ENCODE measurements at places on chromosomes 1 and 21.
A peak's percentile ranks its signal among the peaks of the same experiment; 100 is the strongest.

GRCh38 chr21:27677546-27677945 lies 710.7 kb upstream of the ADAMTS5 start:
- no peak for DNase-seq

- DNase-seq = no peak
Measured at GRCh38 chr1:99886841-99887240, 36.7 kb downstream of the AGL start.

DNA sequence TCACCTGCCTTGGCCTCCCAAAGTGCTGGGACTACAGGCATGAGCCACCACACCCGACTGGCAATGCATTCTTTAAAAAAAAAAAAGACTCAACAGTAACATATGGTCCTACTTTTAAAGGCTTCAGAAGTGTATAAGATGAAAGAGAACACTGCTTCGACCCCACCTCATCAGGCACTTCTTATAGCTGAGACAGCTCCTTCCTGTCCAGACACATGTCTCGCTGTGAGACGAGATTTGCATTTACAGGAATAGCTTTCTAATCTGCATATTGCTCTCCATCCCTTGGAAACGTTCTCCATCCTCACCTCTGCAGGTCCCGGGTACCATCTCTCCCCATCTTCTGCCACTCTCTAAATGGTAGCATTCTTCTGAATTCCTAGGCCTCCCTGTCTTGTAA lies 6.7 kb downstream of the AZIN2 start:
- DNase-seq = no peak

GRCh38 chr1:3773572-3774275 lies 1.2 kb downstream of the SMIM1 start:
- DNase-seq = no peak

DNA sequence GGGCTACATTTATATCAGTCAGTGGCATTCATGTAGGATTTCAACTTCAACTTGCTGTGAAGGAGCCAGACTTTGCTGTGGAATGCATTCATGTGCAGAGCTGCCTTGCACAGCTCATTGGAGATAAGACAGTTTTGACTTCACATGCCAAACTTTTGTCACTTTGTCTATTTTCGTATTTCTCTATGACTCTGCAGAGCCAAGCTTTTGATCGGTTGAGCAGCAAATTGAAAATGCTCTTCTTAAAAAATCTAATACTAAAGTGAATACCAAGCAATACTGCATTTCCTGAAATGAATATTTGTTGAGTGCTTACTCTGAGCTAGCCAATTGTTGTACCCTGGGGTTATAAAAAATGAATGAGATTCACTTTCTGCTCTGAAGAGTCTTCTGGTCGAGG lies 388.7 kb downstream of the ST6GALNAC3 start:
- DNase-seq = no peak

GRCh38 chr1:207894704-207895103 lies 16.2 kb downstream of the CD34 start:
- DNase-seq = no peak

- no peak for DNase-seq
Measured at GRCh38 chr1:180623579-180624347, 8.1 kb upstream of the XPR1 start.

- DNase-seq = no peak
Measured at GRCh38 chr1:196214866-196215265, 393.4 kb downstream of the KCNT2 start.

DNA sequence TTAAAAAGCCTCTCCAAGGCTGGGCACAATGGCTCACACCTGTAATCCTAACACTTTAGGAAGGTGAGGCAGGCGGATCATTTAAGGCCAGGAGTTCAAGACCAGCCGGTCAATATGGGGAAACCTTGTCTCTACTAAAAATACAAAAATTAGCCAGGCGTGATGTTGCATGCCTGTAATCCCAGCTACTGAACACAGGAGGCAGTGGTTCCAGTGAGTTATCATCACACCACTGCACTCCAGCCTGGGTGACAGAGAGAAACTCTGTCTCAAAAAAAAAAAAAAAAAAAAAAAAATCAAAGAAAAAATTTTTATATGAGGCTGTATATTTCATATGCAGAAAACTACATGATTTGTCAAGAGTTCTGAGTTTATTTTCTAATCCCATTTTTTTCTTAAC lies 1107.1 kb upstream of the TMPRSS15 start:
- DNase-seq = no peak

DNA sequence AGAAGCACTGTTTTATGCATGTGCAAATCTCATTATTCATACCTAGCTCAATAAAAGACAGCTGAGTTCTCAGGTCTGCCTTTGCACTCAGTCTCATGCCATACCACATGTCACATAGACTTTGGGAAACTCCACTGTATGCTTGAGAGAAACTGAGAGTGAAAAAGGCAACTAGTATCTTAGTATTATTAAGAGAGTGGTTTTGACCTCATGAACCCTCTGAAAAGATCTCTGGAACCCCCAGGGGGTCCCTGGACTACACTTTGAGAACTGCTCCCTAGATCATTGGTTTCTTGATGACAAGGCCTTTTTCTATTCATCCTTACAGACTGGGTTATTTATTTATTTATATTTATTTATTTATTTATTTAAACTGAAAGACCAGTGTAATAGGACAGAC lies 3.7 kb upstream of the RHEX start:
- no peak for DNase-seq

DNA sequence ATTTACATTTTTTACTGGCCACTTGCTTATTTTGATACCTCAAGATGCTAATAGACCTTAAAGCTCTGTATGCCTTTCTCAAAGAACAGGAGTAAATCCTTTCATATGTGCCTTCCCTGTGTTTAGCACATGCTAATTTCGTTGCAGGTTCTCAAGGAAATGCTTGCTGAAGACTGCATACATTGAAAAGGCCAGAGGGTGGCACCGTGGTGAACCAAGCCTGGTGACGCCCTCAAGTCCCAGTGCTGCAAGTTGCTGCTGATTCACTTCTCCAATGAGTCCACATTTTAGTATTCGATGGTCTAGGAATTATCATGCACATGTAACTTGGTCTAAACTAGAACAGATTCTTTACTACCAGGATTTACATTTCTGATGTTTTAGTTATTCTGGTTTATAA lies 94.1 kb downstream of the CLDN17 start:
- peak; percentile 54 for DNase-seq

DNA sequence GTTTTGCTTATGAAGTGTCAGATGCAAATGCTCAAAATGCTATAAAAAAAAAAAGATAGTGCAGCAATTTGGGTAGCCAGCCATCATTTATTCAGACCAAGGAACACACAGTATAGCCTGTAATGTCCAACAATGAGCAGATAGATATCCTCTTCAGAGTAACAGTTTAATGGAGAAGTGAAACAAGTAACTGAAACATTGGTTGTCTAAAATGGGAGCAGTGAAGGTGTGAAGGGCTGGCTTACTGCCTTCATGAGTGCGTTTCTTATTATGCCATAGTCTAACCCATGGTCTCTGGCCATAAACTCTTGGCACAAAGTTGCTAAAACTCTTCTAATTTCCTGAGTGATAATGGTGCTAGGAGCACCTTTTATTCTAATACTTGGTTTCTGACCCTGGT lies 11.4 kb downstream of the RGS5 start:
- no peak for DNase-seq

DNA sequence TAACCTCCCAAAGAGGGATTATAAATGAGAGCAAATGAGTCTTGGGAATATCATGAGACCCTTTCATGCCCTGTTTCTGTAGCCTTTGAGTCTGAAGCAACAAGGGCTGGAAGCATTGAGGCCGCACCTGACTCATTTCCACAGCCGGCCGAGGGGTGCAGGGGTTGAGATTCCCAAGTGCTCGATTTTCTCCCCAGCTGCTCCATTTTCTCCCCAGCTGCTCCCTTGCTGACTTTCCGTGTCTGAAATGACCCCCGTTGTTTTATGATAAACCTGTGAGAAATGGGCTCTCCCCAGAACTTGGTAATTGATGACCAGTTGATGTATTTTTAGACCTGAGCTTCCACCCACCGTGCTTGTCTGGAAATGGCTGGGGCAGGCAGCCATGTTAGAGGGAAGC lies 22.9 kb downstream of the SIM2 start:
- DNase-seq = no peak

- no peak for DNase-seq
Measured at GRCh38 chr1:36508257-36508656, 25.5 kb upstream of the CSF3R start.

DNA sequence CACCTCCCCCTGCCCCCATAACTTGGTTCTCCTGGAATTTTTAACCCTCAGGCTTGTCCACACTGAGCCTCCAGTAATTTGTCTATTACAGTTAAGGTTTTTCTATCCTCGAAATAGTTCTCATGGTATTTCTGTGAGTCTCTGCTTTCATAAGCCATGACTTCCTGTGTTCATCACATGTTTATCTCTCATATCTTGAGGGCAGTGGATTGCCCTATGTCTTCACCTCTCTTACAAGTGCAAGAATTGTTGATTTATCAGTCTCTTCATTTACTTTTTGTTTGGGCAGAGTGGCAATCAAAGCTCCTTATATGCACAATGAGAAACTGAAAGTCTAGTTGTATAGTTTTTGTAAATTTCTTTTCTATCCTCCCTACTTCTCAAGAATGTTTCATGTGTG lies 328.4 kb downstream of the PLA2G4A start:
- no peak for DNase-seq

DNA sequence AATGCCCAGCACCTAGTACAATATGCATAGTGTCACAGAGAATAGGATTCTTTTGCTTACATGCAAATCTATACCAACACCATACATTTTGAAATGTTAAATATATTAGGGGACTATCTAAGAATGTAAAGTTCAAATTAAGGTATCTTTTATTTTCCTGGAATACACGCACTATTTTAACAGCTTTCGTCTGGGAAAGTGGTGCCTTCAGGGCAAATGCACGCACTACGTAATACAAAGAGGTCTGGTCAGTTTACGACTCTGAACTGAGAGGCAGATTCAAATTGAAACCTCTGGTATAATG lies 931 bp downstream of the FUBP1 start:
- DNase-seq = no peak

GRCh38 chr1:233907151-233907550 lies 2.7 kb downstream of the SLC35F3 start:
- DNase-seq = no peak

GRCh38 chr1:56152635-56153034 lies 426.7 kb downstream of the PLPP3 start:
- no peak for DNase-seq

DNA sequence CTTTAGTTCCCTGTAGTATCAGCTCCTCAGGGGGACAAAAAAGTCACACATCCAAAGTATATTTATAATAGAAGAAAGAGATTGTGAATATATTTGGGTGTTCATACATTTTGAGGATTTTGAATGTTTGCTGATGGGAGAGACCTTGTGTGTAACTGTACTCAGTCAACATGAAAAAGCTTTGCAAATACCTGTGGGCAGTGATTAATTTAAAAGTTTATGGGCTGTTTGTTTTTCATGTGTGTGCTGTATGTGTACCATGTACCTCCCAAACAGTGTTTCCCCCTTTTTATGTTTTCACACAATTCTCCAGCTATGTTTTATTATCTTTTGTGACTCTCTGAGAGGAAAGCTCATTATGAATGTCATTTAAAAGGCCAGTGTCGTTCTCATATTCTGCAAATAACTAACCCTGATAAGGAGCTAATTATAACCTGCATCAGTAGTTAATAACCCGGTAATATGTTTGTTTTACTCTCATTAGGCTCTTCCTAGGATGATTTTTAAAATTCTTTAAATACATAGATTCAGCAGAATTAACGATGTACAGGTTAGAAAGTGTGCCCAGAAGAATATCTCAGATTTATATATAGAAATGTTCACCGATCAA lies 271.5 kb downstream of the NFIA start:
- no peak for DNase-seq

- no peak for DNase-seq
Measured at GRCh38 chr1:6652986-6653385, 28.3 kb downstream of the THAP3 start.

- DNase-seq = no peak
Measured at GRCh38 chr1:29390491-29391361, 154.4 kb downstream of the PTPRU start.

- peak; percentile 4 for DNase-seq
Measured at GRCh38 chr1:48878191-48878940, 101.7 kb upstream of the BEND5 start.

GRCh38 chr1:178746345-178746744 lies 21.3 kb downstream of the RALGPS2 start:
- DNase-seq = no peak

DNA sequence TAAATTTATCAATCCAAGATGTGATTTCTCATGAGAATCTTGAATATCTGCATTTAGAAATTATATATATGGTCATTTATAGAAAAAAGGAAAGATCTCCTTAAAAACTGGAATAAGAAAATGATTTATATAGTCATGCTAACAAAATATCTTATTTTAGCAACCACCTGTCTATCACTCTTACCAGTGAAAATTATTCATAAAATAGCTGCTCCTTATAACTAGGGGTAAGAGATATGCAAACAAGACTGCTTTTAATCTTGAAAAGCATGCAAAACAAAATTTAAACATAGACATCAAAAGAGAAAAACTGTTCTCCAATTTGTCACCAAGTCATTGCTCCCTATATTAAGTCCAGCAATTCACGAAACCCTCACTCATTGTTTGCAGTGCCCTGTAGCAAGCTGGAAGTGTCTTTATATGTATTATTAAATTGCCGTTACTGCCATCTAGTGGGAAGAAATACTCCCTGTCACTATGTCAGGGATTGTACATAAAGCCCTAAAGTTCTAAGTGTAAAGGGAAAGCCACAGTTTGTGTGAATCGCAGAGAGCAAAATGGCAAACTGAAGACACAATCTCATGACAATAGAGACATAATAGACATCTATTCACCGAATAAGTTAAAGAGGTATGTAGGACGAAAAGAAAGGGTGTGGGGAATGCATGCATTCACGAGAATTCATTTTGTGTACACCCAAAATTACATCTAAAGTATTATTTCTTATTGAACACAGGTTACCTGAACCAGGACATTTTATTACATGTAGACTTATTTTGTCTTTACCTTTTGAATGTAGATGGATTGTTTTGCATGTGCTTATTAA lies 600.5 kb downstream of the USP25 start:
- DNase-seq = peak; percentile 87

DNA sequence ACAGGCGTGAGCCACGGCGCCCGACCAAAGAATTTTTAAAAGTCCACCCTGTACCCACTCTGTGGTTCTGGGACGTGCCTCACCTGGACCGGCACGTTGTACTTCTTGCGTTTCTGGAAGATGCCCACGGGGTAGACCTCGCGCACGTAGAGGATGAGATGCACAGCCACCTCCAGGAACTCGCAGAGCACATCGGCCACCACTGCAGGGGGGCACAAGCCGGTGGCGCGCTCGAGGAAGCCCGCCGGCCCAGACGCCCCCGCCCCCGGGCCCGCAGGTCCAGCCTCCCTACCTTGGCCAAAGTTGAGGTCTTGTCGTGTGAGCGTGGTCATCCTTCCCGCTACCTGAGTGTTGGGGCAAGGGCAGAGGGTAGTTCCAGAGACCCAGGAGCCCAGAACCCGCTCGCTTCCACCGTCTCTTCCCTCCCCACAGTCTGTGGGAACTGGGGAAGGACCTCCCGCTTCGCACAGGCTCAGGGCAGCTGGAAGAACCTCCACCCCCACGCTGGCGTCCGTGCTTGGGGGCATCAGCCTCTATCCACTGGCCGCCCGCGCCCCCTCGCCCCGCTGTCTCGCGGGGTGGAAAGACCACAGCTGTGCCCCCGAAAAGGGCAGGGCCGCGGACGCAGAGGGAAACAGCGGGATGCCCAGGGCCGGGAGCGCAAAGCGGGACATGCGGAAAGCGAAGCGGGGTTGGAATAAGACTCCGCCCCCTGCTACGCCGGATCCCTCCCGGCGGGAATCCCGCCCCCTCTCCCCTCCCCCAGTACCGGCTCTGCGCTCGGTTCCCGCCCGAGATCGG lies 478 bp downstream of the MAD2L2 start:
- no peak for DNase-seq
